OCI-M1 (cell line): ENCODE measurements at places on chromosomes 16 and 17.

DNA sequence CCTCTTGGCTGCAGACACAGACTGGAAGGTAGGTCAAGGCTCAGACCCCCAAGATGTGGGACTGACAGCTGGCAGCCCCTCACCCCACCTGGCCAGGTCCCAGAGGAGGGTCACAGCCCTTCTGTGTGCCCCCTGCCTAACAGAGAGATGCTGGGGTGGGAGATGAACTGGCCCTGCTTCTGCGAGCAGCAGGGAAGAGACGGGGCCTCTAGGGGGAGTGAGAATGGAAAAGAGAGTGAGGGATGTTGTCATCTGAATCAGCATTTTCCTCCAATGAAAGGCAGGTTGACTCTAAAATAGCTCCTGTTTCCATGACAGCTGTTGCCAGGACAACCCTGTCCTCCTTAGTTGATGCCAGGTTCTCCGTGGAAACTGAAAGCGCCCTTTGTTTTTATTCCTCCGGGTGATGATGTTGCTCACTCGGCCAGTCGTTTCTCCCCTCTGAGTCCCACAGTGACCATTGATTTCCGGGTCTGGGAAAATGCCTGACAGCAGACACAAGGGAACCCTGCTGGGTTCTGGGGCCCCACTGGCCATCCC, 4.9 kb upstream of the NDRG4 start:
- DNase-seq = peak; percentile 93

DNA sequence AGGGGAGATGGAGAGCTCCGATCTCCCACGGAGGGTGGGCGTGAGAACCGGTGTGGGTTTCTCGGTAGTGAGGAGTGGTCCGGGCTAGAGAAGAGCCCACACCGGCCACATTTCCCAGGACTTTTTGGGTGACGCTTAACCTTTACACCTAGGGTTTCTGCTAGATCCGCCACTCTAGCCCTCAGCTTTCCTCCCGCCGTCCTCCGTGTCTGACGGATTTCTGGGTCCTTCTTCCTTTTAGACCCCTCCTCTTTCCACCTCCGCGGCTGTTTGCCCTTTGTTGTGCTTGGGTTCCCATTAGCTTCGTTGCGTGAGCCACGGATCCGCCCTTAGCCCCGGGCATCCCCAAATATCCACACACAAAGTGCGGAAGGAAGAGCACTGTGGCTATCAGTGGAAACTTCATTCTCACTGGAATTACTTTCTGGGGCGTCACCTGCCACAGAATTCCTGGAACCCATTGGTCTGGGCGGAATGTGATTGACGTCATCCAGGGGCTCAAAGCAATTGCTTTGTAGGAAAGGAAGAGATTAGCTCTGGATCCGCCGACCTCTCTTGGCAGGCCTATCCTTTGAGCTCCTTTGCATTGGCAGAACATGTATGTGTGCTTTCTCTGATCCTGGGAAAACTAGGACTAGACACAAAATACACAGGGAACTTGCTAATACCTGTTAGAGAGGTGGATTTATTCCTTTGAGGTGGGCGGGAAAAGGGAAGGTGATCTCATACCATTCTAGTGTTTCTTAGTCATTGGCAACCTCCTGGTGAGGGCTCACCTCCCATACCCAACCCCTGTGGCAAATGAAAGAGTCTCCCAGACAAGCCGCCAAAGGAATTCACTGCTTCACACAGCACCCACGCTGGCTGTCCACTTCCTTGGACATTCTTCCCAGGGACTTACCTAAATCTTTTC, 654 bp downstream of the TNFAIP1 start:
- peak; percentile 79 for DNase-seq

- peak; percentile 92 for DNase-seq
Observed at GRCh38 chr16:50666658-50667496, 14.2 kb downstream of the SNX20 start.

DNA sequence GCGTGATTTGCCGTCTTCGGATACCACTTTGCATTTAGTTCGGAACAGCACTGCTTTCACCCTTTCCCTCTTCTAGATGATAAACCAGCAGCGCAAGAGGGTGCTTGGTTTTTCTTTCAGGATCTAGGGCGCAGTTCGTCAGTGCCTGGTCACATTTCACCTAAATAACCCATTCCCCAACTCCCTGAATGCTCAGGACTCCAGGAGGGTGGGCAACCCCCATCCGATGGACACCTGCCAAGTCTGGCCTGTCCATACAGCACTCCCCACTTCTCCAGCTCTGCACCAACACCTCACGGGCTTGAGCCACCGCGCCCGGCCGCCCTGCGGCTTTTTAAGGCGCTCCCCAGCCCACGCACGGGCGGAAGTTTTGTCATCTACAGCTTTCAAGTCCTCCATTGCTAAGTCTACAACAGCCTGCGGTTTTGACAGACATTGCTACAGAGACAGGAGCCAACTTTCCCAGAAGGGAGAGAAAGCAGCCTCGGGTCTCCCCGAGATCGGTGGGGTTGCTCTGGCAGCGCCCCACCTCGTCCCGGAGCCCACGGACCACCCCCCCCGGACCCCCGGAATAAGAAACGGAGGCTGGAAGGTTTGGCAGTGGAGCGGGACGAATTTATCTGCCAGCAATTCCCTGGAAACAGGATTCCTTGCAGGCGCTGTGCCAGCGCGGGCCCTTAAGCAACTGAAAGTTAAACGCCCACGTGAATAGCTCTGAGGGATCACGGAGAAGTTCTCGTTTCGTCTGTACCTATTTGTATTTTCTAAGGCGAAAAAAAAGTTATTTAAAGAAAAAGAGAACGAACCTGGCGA, 38.6 kb upstream of the SLFN13 start:
- DNase-seq = peak; percentile 71

GRCh38 chr17:40067710-40068109, 4.9 kb downstream of the THRA start:
- no peak for DNase-seq

GRCh38 chr17:5686074-5686635, 101.8 kb upstream of the NLRP1 start:
- no peak for DNase-seq

DNA sequence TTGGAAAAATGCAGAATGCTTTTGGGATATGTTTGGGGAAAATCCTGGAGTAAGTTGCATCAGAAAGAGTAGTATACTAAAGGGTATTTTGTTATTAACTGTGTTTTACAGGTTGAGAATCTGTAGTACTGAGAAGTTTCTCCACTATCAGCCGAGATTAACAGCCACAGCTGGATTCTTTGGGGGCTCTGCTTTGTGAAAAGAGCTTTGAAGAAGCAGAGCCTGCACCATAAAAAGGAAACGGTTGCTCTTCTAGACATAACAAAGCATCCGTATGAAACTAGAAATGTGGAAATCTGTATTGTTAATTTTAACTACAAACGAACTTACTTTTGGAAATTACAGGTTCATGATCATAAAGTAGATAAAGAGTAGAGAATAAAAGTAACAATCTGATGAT, 5.3 kb downstream of the NLK start:
- no peak for DNase-seq

DNA sequence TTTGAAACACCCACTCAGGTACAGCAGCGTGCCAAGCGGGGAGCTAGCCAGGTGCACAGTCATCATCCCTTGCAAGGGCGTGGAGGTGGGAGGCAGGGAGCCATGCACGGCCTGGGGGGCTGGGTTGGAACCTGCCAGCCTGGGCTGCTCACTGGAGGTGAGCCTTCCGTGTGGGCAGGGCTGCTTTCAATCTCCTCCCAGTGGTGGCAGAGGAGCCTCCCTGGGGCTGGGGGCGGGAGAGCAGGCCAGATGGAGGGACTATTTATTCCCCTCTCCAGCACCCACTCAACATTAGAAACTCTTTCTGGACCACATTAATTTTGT, 90.3 kb downstream of the KATNIP start:
- no peak for DNase-seq

DNA sequence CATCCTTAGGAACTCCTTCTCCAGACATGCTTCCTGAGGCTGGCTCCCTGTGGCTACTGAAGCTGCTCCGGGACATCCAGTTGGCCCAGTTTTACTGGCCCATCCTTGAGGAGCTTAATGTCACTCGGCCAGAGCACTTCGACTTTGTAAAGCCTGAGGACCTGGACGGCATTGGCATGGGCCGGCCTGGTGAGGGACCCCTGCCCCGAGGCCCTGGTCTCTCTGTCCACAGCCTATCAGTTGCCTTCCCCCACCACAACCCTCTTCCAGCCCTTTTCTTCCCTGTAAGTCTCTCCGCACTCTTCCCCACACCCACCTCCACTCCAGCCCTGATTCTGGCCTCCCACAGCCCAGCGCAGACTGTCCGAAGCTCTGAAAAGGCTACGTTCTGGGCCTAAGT, 2.0 kb downstream of the TNK1 start:
- DNase-seq = no peak

- DNase-seq = no peak
Observed at GRCh38 chr16:84427553-84427952, 59.2 kb downstream of the ATP2C2 start.

- no peak for DNase-seq
Observed at GRCh38 chr17:76562734-76563148, 22.9 kb downstream of the PRCD start.

GRCh38 chr16:86375364-86375763, 135.0 kb upstream of the FOXF1 start:
- no peak for DNase-seq

GRCh38 chr17:74268558-74268957, 5.5 kb upstream of the DNAI2 start:
- no peak for DNase-seq
